ENCODE measurements at places on chromosomes 5 and 9.

DNA sequence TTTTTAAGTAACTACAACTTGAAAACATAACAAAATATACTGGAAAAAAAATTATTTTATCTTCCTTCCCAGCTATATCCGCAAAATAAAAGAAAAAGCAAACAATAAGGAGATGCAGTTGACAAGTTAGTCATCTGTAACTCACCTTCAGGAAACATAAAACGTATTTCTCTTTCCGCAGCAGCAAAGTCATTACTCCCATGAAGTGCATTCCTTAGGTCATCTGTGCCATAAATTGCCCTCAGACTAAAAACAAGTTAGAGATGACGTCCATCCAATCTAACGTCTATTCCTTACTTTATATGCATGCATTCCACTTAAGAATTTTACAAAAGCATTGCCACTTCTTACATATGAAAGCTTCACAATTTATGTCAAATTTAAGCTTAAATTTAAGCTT lies 10.9 kb downstream of the NME5 start:
- no peak for DNase-seq

- no peak for DNase-seq
Measured at GRCh38 chr5:81708889-81709288, 42.0 kb downstream of the SSBP2 start.

- no peak for DNase-seq
Measured at GRCh38 chr5:127492854-127493738, 24.3 kb upstream of the PRRC1 start.

GRCh38 chr5:51968756-51969155 lies 585.5 kb downstream of the ISL1 start:
- no peak for DNase-seq

DNA sequence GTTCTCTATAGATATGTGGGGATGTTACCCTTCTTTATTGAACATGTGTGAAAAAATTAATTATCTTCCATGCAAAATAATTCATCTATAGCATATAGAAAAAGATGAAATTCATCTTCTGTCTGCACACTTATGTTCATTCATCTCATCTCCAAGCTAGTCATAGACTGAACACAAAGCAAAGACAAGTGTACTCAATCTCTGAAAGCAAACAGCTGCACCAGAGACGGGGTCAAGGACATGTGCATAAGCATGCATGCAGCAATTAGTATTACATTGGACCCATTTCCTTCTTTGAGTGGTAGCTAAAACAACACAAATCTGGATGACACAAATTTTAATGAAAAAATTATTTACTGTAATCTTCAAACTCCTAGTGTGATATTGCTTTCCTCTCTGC lies 547.0 kb upstream of the COX7C start:
- no peak for DNase-seq

DNA sequence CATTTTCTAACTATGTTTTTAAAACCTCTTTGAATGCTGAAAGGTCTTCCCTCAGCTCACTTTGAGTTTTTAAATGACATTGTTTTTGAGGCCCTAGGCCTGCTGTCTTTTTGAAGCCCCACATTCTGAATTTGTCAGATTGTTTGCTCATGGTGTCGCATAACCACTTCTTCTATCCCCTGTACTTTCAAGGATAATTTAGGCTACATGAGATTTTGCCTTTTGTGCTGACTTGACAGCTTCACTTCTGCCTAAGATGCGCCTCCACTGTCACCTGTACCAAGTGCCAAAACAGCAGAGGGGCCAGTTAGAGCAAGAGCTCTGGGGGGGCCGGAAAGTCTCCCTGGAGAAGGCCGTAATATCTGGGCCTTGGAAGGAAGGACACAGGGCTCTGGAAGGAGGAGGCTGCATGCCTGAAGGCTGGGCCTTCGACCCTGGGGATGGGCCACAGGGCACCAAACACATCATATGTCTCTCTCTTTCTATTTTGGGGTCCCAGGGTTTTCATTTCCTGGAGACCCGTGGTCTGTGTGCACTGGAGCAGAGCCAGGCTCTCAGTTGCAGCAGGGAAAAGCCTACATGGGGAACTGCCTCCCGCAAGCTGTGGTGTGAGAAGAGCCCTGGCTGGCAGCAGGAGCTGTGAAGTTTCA lies 49.1 kb downstream of the NDST1 start:
- no peak for DNase-seq

- no peak for DNase-seq
Measured at GRCh38 chr9:89734600-89735041, 129.8 kb downstream of the GADD45G start.

GRCh38 chr5:24819841-24820240 lies 175.1 kb upstream of the CDH10 start:
- DNase-seq = no peak

Measured in activated CD8-positive, alpha-beta memory T cell treated with anti-CD3 and anti-CD28 coated beads for 1 hour (primary cell).